ENCODE measurements at places on chromosomes 7 and 10.

GRCh38 chr7:20220293-20220761 lies 3.1 kb upstream of the MACC1 start:
- DNase-seq: no peak

- no peak for DNase-seq
Observed at GRCh38 chr10:12529976-12530375, 180.6 kb downstream of the CAMK1D start.

DNA sequence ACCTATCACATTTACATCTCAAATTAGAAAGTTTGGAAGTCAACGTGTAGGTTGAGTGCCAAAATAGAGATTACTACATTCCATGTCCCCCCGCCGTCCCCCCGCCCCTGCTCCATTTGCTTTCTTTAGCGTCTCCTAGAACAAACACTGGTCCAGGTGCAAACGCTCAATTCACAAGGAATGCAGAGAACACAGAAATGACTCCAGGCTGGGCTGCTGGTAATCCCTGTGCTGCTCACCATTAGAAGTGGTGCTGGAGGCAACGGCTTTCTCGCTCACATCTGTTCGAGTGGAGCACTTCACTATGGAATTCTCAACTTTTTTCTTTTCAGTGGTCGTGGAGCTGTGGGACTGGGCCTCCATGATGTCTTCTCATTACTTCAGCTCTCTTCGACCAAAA lies 14.1 kb downstream of the GLI3 start:
- DNase-seq: no peak

DNA sequence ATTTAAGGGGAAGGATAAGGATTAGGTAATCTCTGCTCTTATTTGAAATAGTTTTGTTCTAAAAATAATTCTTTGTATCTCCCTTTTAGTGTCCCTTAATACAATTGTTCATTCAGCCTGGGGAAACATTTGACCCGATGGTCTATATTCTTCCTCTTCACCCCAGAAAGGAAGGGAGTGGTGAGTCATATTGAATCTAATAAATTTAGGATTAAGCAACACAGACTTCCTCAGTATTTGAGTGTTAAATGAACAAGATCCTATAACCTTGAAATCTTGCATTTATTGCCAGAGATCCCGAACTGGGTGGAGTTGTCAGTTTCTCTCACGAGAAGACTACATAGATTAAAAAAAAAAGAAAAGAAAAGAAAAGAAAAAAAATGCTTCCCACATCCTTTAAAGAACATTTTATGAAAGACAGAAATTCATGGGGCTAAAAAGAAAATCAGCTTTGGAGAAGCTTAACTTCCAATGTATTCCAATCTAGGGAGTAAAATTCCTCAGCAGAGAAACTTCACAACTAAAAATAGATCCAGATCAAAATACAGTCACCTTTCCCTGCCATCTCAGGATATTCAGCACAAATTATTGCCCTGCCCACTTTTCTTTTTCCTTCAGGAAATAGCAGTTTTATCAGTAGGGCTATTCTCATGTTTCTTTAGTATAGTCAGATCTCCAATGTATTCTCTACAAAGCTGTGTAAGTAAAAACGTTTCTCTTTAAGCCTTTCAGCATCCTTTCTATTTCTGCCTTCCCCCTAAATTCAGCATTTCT lies 82.2 kb downstream of the SEMA3D start:
- DNase-seq: no peak

DNA sequence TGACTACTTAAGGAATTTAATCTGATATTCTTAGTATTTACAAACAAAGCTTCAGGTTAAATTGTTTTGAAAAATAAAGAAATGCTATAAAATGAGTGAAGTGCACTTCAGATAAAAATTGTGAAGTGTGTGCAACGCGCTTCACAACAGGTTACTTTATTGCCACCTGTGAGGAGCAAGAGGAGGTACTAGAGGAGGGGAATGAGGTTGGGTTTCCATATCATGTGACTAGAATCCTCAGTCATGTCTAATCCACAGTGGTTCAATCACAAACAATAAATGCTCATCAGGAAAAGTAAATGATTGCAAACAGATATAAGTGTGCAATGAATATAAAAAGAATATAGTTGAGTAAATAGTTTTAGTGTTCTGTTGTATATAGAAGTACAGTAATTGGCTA lies 34.5 kb upstream of the CD36 start:
- no peak for DNase-seq
